ENCODE measurements at places on chromosomes 11 and 22.

- DNase-seq, result no peak
Observed at GRCh38 chr11:1751531-1751921, 1.1 kb upstream of the IFITM10 start.

- peak; percentile 57 for DNase-seq
Observed at GRCh38 chr11:105297463-105297862, 157.9 kb upstream of the CARD18 start.

DNA sequence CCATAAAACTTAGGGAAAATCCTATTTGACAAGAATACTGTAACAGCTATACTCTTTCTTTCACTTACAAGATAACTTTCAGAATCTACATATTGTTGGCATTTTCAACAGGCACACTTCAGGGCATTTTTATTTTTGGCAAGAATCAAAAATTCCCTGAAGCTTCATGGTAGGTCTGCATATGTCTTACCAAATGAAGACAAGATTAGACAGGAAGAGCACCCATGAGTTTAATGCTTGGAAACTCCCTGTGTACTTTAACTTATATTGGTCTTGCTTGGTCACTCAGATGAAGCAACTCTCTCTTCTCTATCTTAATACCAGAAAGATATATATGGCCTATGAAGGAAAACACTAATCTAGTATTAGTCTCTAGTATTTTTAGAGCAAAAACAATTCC is 137.7 kb downstream of the ATG16L2 start:
- no peak for DNase-seq

DNA sequence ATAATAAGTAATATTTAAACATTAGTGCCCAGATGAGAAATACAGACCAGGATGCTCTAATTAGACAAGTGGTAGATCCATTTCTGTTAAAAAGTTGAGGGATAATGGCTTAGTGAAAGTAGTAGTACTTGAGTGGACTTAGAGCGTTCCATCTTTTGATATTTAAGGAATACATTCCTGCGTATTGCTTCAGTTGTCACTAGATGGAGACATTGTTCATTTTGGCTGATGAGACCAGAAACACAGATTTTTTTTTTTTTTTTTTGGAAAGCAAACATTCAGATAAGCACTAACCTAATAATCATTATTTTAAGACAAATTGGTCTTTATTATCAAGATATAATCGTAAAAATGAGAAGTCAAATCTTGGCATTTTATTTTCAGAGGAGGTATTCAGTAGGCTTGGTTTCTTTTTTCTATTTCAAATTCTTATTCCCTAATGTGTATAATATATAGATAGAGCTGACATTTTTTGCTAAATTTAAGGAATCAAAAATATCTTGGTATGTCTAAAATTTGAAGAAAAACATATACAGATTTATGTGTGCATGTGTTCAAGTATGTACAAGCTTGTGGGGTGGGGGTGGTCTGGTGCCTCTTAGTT is 92.9 kb downstream of the DYNC2H1 start:
- DNase-seq, result peak; percentile 73

DNA sequence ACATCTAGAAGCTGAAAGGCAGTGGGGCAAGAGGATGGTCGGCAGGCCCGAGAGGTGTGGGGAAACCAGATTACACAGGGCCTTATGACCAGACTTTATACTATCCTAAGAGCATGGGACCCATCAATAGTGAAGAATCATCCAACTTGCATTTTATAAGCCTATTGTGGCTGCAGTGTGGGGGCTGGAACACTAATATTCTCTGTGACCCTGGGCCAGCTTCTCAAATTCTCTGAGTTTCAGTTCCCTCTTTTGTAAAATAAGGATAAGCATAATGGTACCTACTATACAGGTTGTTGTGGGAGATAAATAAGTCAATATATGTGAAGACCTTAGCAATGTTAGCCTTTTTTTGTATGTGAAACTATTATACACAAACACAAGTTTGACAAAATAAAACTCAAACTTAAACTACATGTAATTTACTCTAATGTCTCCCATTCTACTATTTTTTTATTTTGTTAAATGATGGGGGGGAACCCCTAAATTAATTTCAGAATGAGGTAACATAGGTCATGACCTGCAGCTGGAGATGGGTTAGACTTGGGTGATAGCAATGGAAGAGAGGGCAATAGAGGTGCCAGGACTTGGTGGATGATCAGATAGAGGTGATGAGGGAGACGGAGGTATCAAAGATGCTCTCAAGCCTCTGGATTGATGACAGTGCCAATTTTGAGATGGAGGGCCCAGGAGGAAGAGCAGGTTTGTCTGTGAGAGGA is 30.1 kb downstream of the SMCO4 start:
- no peak for DNase-seq

GRCh38 chr11:120335556-120335907 is 681 bp upstream of the ARHGEF12 start:
- DNase-seq, result peak; percentile 40

DNA sequence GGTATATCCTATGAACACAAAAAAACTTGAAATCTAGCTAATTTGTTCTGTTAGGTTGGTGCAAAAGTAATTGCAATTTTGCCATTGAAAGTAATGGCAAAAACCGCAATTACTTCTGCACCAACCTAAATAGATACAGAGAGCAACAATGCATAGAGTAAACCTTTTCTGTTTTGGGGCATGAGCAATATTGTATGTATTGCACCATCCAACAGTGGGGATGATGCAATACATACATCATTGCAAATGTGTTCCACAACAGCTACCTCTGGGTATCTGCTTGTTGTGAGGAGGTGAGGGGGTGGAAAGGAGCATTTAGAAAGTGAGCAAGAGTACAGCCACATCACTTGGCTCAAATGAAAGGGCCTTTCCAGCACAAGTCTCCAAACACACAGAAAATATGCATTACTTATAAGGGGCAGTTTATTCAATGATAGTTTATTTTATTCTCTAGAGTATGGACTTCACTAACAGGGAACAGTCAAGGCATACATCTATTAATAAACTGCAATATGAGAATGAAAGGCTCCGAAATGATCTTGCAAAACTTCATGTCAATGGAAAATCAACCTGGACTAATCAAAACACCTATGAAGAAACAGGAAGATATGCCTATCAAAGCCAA is 77.3 kb downstream of the DEUP1 start:
- DNase-seq, result peak; percentile 11

GRCh38 chr11:46832511-46833214 is 13.4 kb downstream of the CKAP5 start:
- DNase-seq, result no peak

DNA sequence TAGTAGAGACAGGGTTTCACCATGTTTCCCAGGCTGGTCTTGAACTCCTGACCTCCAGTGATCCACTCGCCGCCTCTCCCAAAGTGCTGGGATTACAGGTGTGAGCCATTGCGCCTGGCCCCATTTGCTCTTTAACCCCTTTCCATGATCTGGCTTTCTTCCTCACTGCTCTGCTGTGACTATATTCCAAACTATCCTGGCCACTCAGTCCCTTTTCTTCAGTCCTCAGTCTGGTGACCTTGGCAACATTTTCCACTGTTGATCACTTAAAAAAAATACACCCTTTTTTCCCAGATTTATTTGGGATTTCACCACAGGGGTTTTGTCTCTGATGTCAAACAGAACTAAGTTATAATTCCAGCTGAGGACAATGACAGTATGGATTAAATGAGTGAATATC is 24.5 kb downstream of the MMP20 start:
- no peak for DNase-seq

GRCh38 chr11:13942378-13942777 is 20.1 kb upstream of the SPON1 start:
- no peak for DNase-seq

GRCh38 chr22:36838119-36839030 is 21.5 kb upstream of the PVALB start:
- no peak for DNase-seq

- DNase-seq, result no peak
Observed at GRCh38 chr11:65246506-65246905, 15.3 kb upstream of the POLA2 start.
